PC-9 (cell line): ENCODE measurements at places on chromosomes 2 and 18. TPM values are rescaled to one million over a fixed set of nuclear protein-coding genes. Genes with fewer than 3 reads are reported as not detected.

The WDSUB1 gene
- 6.7 and 6.9 TPM in 2 replicates for total RNA-seq

The CD207 gene
- not detected in 2 replicates for total RNA-seq

The ZNF521 gene
- not detected in 2 replicates for total RNA-seq

The LDLRAD4 gene
- 1.2 and 1.7 TPM in 2 replicates for total RNA-seq

The KATNAL2 gene
- 9.0 and 9.4 TPM in 2 replicates for total RNA-seq

The MYO5B gene
- 23.3 and 25.4 TPM in 2 replicates for total RNA-seq

The NMUR1 gene
- not detected in 2 replicates for total RNA-seq

The SERPINB13 gene
- not detected in 2 replicates for total RNA-seq

The MEP1B gene
- total RNA-seq: not detected in 2 replicates

The MRO gene
- total RNA-seq: not detected in 2 replicates

The TNFRSF11A gene
- total RNA-seq: 6.3 and 6.7 TPM in 2 replicates

The SLC9A4 gene
- total RNA-seq: 0.85 and 1.1 TPM in 2 replicates

The TMEM200C gene
- not detected in 2 replicates for total RNA-seq

The SERPINB3 gene
- total RNA-seq: not detected in 2 replicates

The INHBB gene
- 50.0 and 57.5 TPM in 2 replicates for total RNA-seq

The DSC1 gene
- 0.09 and 0.10 TPM in 2 replicates for total RNA-seq

The SMC6 gene
- total RNA-seq: 15.5 and 19.2 TPM in 2 replicates

The KCNIP3 gene
- 3.5 and 4.5 TPM in 2 replicates for total RNA-seq

The CRYGD gene
- not detected in 2 replicates for total RNA-seq

The RNF181 gene
- 93.9 and 96.7 TPM in 2 replicates for total RNA-seq

The CPO gene
- not detected in 2 replicates for total RNA-seq

The ATG9A gene
- total RNA-seq: 56.0 and 64.5 TPM in 2 replicates

The CBLN2 gene
- total RNA-seq: not detected in 2 replicates

The MALL gene
- total RNA-seq: 28.1 and 32.4 TPM in 2 replicates

The C18orf32 gene
- 11.3 and 19.2 TPM in 2 replicates for total RNA-seq

The KIF1A gene
- total RNA-seq: not detected in 2 replicates

The ERMN gene
- total RNA-seq: not detected in 2 replicates

The TUBA4B gene
- total RNA-seq: not detected in 2 replicates

The SLC5A7 gene
- total RNA-seq: not detected in 2 replicates

The LCT gene
- not detected in 2 replicates for total RNA-seq

The ITPRIPL1 gene
- not detected in 2 replicates for total RNA-seq

The GAL3ST2 gene
- total RNA-seq: 3.9 and 4.3 TPM in 2 replicates

The RGPD6 gene
- total RNA-seq: 14.8 and 21.2 TPM in 2 replicates

The IKZF2 gene
- 22.2 and 28.3 TPM in 2 replicates for total RNA-seq
